Fibroblast of skin of right biceps (primary cell): ENCODE measurements at places on chromosomes 5 and 9.

GRCh38 chr9:76557674-76558225, 98.8 kb downstream of the GCNT1 start:
- peak; percentile 86 for DNase-seq

GRCh38 chr5:9176641-9177040, 369.2 kb downstream of the SEMA5A start:
- DNase-seq, result no peak

DNA sequence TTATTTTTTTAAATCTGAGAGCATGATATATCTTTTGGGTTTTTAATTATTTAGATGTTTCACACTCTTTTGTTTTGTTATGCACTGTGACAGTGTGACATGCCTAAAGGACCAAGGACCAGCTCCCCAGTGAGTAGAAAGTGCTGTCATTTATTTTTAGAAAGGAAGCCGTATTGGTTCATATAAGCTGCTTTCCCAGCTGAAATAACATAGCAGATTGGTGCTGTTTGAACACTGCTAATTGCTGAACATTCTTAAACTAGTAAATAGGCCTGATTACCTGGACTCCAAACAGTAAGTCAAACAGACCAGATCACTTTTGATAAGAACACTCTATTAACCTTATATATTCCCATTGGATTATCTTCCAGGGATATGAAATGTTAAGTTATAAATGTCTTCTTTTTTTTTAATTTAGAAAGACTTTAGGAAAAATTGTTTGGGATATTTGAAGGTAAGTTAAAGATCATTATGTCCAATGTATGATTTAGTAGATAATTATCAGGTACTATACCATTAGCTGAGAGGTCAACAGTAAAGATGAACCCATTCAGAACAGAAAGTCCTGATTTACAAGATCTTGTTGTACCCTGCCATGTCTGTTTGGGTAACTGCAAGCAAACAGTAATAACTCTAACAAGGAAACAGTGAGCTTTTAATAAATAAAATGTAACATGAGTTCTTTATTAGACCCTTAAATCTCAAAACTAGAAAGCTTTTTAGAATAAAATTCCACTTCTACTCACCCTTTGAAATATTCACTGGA, 27.8 kb upstream of the ELL2 start:
- DNase-seq, result no peak

- DNase-seq, result peak; percentile 97
Observed at GRCh38 chr5:132293992-132294727, at the start of gene SLC22A4. TSS of gene SLC22A4 (plus strand) at chr5:132294394. CDS start at chr5:132294617, 223 bp downstream.

- no peak for DNase-seq
Observed at GRCh38 chr5:112737070-112737462, 619 bp upstream of the APC start.

DNA sequence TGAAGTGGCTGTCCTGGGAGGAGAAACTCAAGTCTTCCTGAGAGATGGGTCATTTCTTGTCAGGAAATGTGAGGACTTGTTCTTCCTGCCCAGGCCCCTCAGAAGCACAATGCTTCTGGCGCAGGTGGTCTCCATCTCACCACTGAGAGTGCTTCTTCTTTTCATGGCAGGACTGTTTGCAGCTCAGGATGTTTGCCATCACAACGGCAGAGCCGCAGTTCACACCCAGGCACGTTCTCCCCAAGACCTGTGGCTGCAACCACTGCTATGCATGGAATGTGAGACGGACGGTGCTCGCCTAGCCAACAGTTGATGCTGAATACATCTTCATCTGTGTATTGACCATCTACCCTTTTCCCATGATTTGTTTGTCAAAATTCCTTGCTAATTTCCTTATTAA, 216.3 kb downstream of the GADD45G start:
- peak; percentile 59 for DNase-seq

GRCh38 chr5:36889264-36889663, 12.7 kb downstream of the NIPBL start:
- no peak for DNase-seq

DNA sequence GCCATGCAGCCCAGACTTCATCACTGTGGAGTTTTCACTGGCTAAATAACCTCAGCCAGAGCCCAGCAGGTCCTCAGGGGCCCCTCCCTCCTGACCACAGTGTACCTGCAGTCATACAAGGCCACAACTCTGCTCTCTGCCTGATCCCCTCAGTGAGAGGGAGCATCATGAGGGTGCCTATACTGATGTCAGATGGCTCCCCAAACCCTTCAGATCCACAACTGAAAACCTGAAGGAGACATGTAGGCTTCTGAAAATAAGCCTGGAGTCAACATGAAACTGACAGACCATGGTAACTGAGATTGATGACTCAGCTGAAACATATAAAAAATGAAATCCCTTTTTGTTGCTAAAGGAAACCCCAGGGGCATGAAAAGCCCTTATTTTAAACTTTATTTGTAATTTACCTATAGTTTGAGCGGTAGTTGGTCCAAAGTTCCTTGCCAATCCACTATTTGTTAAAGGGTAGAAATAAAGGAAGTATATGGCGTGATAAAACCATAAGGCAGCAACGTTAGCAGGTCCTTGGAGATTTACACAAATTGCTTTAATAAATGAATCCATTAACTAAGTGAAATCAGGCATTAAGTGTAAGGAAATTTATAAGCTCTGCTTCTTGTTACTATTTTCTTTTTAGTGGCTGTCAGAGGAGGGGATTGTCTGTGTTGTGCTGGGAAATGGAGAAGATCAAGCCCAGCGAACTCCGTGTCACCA, 68.3 kb downstream of the FGF1 start:
- no peak for DNase-seq

GRCh38 chr9:112670991-112671625, 46.8 kb downstream of the INIP start:
- no peak for DNase-seq

DNA sequence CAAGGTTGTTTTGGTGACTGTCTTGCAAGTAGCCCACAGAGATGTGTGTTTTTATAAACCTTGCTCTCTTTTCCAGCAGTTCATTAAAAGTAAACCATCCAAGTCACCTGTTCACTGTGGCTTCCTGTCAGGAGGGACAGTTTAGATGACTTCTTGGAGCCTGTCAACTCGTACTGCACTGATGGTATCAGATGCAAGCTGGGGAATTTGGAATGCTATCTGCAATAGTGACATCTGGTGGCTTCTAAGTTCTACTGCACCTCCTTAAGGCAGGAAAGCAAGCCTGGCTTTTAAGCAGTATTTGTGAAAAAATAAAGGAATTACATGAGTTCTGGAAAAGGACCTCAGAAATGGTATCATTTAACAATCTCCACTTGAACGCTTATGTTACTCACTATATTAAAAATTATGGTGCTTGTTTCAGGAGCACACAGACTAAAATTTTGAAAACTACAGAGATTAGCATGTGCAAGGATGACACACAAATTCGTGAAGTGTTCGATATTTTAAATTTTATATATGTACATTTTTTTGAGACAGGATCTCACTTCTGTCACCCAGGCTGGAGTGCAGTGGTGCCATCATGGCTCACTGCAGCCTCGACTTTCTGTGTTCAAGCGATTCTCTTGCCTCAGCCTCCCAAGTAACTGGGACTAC, 164.0 kb downstream of the TTC39B start:
- DNase-seq, result peak; percentile 47

- no peak for DNase-seq
Observed at GRCh38 chr5:647727-648126, 35.6 kb downstream of the CEP72 start.

DNA sequence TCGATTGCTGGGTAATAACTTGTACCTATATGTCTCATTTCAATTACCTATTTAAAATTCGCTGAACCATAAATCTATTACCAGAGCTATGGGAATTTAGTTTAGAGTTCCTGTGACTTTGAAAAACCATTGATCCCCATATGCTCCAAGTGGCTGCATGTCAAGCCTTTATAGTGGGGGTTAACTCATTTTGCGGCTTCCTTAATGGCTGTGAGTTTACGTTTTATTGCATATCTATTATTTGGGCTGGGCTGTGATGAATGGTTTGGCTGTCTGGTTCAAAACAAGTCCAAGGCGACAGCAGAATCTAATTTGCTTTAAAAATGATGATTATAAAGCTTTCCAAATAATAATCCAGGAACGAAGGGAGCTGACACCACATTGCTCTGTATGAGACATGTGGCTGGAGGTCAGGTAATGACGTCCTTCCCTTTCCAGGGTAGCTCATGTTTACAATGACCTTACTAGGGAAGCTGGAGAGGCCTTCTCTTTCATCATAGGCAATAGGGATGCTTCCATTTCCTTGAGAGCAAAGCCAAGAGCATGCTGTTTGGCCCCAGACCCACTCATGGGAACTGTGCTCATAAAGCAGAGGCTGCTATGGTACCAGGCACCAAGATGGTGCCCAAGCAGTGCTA, 258.3 kb downstream of the HSPA4 start:
- no peak for DNase-seq

GRCh38 chr5:79074641-79075040, 5.1 kb downstream of the BHMT2 start:
- DNase-seq, result peak; percentile 73

GRCh38 chr5:138824924-138825863, 49.9 kb downstream of the LRRTM2 start:
- DNase-seq, result no peak

DNA sequence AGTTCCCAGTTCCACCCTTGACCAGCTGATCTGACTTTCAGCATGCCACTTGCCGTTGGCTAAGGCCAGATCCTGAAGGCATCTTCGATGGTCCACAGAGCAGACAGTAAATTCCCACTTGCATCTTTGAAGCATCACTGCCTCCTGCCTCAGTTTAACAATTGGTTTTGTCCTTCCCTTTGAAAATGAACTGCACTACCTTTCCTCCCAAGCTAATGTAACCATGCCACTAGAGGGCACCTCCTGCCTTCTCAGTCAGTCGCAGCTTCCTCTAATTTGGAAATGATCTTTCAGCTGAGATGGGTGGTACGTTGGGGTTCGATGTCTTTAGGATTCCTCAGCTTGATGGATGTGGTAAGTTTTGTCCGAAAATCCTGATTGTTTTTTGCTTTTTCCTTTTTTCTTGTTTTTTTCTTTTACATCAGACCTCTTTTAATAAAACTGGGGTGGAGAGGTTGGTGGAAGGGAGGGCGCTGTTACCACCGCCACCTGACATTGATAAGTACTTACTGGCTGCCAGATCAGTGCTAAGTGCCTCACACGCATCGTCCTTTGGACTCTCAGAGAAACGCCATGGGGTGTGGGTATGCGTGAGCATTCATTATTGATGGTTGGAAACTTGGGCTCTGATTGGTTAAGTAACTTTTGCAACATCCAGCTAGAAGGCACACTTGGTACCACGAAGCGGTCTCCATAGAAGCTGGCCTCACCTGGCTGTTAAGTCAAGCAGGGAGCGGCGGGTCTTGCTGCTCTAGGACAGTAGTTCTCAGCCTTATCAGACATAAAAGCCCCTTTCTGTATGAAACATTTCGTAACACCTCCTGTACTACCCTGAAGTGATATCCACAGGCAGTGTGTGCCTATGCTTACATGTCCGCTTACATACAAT, 16.9 kb downstream of the PTTG1 start:
- peak; percentile 51 for DNase-seq

GRCh38 chr5:102845041-102845440, 89.9 kb downstream of the PAM start:
- DNase-seq, result no peak
